Right ventricle myocardium superior (tissue), 1 donor: ENCODE measurements at places on chromosomes 5 and 9. TPM values are rescaled to one million over a fixed set of nuclear protein-coding genes. Genes with fewer than 3 reads are reported as not detected.

Gene PHF24
- total RNA-seq = 0.19 TPM

- no peak for DNase-seq
Observed at GRCh38 chr5:59833448-59833847, 60.1 kb downstream of the PDE4D start.

Gene HTR1A
- total RNA-seq = not detected

GRCh38 chr5:10543585-10544040, 20.3 kb upstream of the ANKRD33B start:
- no peak for DNase-seq
